ENCODE measurements at places on chromosomes 2 and 18.

DNA sequence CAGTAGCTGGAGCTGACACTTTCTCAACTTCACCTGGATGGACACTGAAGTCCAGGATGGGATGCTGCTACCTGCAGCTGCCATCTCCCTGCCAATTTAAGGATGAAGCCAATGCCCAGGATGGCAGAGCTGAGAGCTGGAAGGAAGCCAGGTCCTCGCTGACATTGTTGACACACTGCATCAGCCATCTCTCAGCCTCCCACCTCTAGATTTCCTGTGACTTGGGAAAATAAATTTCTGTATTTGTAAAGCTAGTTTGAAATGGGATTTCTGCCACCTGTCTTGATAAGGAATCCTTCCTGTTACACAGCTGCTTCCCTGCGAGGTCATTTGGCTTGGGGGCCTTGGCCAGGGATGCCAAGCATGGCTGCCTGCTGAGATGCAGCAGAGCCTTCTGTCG is 43.5 kb downstream of the KCTD1 start:
- DNase-seq, result no peak

DNA sequence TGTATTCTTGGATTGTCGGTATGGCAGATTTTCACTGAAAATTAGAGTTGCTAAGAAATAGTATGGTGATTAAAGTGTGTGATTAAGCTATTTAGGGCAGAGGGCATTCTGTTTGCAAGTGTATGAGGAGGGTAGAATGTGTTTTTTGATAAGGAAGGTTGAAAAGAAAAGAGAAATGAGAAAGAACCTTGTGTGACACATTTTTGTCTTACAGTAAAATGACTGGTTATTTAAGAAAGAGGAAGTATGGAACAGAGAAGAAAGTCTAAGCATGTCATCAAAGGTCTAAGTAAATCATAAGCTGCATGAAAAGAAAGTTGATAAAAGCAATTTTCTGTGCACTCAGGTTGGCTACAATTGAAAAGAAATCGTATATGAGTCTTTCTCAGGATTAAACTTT is 5.2 kb upstream of the RSAD2 start:
- no peak for DNase-seq

GRCh38 chr2:115908731-115909130 is 1466.3 kb downstream of the DPP10 start:
- DNase-seq, result no peak

DNA sequence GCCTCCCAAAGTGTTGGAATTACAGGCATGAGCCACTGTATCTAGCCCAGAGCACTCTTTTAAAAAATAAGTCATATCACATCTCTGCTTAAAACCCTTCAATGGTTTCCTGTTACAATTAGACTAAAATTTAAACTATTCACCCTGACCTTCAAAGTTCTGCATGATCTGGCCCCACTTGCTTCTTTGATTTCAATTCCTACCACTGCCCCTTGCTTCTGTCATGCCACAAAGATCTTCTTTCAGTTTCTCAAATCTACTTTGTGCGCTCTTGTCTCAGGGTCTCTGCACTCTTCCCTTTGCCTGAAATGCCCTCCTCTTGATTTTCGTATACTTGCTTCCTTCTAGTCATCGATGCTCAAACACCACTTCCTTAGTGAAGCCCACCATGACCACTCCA is 213.0 kb downstream of the TMEM247 start:
- no peak for DNase-seq

DNA sequence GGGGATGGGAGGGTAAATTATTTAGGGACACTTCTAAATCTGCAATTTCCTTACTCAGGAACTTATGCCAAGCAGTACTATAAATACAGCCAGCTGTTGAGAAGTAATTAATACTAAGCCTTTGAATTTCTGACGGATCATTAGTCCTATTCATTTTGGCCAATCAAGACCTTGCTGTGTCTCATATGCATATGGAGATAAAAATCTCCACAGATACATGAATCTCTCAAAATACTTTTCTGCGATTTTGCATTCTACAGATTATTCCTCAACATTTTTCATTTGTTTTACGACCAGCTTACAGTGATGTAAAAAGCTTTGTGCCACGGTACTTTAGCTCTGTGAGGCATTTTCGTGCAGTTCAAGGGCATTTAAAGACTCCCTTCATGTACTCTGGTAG is 16.7 kb downstream of the LANCL1 start:
- no peak for DNase-seq

All from activated T-cell treated with anti-CD3 and anti-CD28 coated beads for 24 hours (primary cell).